ENCODE measurements at places on chromosomes 13 and 19. TPM values are rescaled to one million over a fixed set of nuclear protein-coding genes. Genes with fewer than 3 reads are reported as not detected.

The CD177 gene
- not detected for total RNA-seq

The LYPD3 gene
- total RNA-seq, result 1.6 TPM

The KCNN4 gene
- total RNA-seq, result 68.4 TPM

The RASL11A gene
- 1.5 TPM for total RNA-seq

The KANK2 gene
- total RNA-seq, result 1.5 TPM

The ICAM4 gene
- total RNA-seq, result not detected

Data from activated naive CD4-positive, alpha-beta T cell treated with anti-CD3 and anti-CD28 coated beads for 36 hours (primary cell).